ENCODE measurements at places on chromosomes 4 and X.

DNA sequence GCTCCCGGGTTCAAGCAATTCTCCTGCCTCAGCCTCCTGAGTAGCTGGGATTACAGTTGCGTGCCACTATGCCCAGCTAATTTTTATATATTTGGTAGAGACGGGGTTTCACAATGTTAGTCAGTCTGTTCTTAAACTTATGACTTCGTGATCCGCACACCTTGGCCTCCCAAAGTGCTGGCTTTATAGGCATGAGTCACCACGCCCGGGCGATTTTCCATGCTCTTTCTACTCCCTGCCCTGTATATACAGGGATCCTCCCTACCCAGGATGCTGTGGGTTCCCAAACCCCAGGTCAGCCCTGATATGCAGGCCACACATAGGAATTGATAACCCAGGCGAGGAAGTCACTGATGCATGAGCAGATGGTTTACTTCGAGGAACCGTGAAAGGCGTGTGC lies 31.4 kb downstream of the SSX5 start:
- DNase-seq, result no peak

DNA sequence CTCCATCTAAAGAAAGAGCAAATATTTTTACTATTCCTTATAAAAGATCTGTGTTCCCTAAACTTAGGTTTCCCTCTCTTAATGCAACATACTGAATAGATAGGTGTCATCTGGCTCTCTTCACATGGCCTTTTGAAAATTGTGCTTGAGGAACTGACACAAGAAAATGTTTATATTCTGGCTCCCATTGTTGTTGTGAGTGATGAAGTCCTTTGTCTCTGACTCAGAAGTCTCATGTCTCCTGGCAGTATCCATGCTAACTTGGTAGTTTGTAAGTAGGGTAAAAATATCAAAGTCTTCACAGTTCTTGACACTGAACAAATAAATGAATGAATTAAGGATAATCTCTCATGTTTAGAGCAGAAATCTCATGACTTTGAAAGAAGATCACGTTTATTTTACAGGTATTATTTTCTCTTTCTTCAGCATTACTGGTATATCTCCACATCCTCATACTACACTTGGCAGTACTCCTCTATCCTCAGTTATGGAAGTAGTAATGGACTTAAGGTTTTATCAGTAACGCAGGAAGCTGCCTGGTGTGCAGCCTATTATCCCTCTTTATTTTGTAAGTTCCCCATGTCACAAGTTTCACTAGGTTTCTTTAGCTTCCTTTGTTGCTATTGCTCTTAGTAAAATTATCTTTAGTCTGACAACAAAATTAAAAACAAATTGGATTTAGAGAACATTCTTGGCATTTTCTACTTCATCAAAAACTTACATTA lies 14.2 kb upstream of the PABPC4L start:
- no peak for DNase-seq

GRCh38 chrX:47662144-47662657 lies 3.2 kb upstream of the UXT start:
- DNase-seq, result peak; percentile 87

DNA sequence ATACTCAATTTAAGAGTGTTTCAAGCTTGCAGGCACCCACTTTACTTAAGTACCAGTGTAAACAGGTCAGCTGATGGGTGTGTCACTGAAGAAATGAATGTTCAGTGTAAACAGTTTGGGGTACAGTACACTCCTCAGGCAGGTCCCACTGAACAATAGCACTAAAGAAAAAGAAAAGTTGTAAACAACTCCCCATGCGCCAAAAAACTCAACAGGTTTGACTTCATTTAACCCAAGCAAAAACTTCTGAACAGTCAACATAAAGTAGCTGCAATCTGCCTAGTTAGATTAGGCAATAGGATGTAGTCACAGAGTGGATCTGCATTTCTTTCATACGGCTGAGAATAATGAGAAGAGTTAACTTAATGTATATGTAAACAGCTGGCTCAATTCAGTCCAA lies 93.2 kb downstream of the FAM13A start:
- DNase-seq, result no peak

DNA sequence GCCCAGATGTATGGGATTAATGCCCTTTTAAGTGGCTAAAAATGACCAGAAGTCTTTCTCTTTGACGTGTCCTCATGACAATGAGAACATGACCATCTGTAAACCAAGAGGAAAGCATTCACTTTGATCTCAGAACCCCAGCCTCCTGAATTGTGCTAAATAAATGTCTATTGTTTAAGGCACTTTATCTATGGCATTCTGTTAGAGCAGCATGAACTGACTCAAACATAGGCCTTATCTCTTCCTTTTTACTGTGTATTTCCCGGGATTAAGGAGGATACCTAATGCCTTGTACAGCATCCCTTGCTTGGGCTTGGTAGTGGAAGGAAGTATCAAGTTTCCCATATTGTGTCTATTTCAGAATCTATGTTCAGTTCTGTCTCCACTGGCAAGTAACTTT lies 47.2 kb upstream of the HS3ST1 start:
- DNase-seq, result no peak

- DNase-seq, result peak; percentile 12
Observed at GRCh38 chr4:131091896-131092295, 1995.9 kb downstream of the C4orf33 start.

DNA sequence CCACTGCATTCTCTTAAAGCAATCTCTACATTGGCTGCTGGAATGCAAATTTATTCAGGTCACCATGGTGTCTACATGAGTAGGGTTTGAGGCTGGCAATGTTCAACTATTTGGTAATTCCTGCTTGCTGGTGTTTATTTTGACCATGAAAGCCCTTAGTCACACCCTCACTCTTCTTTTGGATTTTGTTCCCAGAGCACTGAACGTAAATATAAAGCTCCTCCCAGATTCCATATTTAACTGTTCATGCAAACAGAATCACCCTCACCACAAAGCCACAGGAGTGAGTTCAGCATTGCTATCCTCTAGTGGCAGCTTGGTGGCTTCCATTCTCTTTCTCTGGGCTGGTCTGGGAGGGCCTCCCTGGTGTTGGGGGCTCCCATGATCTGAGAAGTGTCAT lies 82.8 kb downstream of the LNX1 start:
- no peak for DNase-seq

DNA sequence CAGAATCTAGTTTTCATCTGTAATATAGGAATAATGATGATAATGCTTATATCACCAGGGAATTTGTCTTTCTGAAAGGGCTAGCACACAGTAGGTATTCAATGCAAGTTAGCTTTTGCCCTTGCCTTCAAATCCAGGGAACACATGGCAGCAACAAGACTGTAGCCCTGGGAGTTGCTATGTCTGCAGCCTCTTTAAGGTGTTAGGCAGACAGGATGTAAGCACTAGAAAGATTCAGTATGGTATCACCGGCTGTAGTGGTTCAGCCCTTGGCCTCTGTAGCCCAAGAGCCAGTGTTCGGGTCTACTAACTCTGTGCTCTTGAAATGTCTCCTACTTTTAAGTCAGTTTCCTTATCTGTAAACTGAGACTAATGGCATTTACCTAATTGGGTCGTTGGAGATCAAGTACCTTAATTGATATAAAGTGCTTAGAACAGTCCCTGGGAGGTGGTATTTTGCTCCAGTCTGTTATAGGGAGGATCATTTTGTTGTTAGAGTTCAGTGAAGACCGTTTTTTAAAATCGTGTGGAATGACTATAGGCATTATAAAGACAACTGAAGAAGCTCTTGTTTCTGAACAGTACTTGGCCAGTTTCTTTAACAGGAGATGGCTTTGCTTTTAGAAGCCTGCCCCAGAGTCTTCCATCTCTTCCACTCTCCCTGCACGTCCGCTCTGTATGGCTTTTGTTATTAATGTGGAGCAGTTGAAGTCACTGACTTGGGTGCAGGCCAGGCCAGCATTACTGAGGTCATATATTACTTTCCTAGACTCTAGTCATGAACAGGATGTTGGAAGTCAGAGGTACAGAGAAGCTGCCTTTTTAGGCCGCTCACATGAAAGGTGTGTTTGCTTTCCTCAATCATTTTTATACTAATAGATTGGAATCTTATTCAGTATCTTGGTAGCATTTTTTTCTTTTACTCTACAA lies 44.8 kb downstream of the GAB1 start:
- peak; percentile 93 for DNase-seq

DNA sequence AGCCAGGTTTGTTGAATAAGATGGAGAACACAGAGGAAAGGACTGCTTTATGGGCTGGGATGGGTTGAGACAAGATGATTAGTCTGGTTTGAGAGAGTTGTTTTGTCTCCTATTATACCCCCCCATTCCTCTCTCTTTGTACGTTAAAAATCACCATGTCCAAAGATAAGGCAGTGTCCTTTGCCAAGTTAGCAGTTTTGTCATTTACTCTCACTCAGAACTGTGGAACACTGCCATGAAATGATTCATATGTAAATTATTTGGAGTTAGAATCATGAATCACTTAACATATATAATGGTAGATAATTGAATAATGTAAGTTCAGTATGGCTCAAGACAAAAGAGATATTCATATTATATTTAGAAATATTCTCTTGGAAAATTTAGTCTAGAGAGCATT lies 151.3 kb downstream of the DCLK2 start:
- peak; percentile 90 for DNase-seq

- peak; percentile 42 for DNase-seq
Observed at GRCh38 chrX:19121898-19122640, at the start of gene ADGRG2. Gene ADGRG2, minus strand, starts transcription at chrX:19122468. Its CDS starts 53,634 bp downstream, at chrX:19068834.

GRCh38 chr4:4694296-4694772 lies 152.5 kb upstream of the STX18 start:
- DNase-seq, result no peak

- peak; percentile 82 for DNase-seq
Observed at GRCh38 chr4:147731580-147732517, at the start of gene ARHGAP10. Gene ARHGAP10, plus strand, starts transcription at chr4:147732088. Its CDS starts 214 bp downstream, at chr4:147732302.

GRCh38 chrX:135324463-135324862 lies 15.2 kb downstream of the ETDC start:
- no peak for DNase-seq

- no peak for DNase-seq
Observed at GRCh38 chr4:11640584-11640983, 211.9 kb upstream of the HS3ST1 start.

- DNase-seq, result peak; percentile 57
Observed at GRCh38 chrX:154396973-154397887, 947 bp upstream of the RPL10 start.

- no peak for DNase-seq
Observed at GRCh38 chrX:5176766-5177165, 1051.9 kb downstream of the NLGN4X start.

- DNase-seq, result no peak
Observed at GRCh38 chrX:105647749-105648148, 174.6 kb upstream of the NRK start.

GRCh38 chr4:92035666-92036065 lies 268.1 kb upstream of the GRID2 start:
- DNase-seq, result no peak

GRCh38 chr4:38082424-38083385 lies 122.5 kb downstream of the PTTG2 start:
- peak; percentile 45 for DNase-seq

DNA sequence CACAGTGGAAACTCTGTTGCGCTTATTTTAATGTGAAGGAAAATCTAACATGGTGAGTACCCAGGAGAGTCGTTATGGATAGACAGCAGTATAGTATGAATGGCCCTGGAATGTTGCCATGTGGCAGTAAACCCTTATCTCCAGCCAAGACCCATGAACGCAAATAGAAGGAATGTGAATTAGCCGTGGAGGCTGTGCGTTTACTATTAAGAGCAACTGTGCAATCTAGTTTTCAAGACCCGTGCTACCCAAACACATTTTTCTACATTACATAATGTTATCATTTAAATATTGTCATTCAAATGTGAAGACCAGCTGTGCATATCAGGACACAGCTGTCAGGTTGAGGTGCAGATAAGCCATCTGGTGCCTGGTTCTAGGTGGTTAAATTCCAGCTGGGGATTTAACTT lies 13.3 kb upstream of the AGA start:
- DNase-seq, result peak; percentile 62

GRCh38 chr4:62450740-62451139 lies 1250.6 kb downstream of the ADGRL3 start:
- DNase-seq, result no peak

DNA sequence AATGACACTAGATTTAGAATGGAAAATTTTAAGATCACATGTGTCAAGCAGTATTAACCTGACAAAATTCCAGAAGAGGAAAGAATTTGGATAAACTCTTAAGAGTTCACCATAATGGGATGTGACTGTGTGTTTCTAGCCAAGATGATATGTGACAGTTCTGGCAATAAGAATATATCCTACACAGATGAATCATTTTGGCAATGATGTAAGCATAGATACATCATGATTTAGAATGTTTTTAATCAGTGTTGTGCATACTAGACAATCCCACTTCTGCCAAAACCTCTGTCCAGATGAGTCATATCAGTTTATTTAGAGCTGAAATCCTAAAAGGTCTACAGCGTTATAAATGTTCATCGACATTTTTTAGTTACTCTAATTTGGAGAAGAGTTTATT lies 48.8 kb downstream of the PTCHD1 start:
- DNase-seq, result peak; percentile 69

DNA sequence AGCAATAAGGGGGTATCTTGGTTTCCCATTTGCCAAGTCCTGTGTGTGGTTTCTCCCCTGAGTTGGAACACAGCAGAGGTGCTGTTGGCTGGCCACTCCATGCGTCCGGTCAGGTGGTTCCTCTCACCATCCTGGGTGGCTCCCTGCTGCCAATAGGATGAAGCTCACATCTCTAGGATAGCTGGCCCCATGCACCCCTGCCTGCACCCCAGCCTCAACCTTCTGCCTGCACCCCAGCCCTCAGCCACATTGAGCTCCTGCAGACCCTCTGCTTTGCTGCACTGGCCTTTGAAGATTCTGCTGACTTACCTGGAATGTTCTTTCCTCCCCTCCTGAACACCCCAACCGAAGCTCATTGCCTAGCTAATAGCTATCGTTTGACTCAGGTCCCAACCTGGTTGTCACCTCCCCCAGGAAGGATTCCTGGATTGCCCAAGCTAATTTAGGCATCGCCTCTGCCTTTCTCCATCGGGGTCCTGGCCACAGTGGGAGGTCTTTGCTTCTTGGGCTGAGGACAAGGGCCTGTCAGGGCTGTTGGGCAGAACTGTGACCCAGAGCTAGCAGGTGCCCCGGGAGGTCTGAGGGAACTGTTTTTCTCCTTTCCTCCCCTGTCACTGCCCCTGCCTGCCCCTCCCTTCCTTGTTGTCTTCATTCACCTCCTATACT lies 36.6 kb upstream of the GRPEL1 start:
- no peak for DNase-seq

DNA sequence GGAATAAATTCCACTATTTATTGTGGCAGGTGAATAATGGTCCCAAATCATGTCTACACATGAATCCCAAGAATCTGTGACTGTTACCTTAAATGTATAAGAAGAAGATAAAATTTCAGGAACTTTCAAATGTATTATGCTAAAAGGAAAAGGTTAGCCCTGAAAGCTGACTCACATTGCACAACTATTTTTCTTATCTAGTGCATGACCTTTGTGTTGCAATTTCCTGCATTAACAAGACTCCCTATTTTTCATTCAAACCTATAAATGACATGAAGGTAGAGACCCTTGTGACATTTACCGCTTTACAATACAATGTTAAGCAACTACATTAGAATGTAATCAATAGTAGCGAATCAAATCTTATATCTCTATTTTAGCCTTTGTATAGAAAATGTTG lies 36.7 kb downstream of the UBQLN2 start:
- DNase-seq, result no peak
